ENCODE measurements at places on chromosomes 4 and X.
A peak's percentile ranks its signal among the peaks of the same experiment; 100 is the strongest.

DNA sequence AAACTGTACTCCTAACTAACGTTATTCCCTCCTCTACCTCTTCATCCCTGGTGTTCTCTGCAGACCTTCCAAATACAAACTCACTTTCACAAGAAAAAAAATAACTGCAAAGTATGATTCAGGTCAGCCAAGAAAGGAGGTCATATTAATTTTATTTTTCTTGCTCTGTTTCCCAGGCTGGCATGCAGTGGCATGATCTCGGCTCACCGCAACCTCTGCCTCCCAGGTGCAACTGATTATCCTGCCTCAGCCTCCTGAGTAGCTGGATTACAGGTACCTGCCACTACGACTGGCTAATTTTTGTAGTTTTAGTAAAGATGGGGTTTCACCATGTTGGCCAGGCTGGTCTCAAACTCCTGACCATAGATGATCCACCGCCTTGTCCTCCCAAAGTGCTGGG, 156.6 kb downstream of the CHIC2 start:
- DNase-seq: no peak

GRCh38 chr4:98501383-98501782, 157.0 kb downstream of the TSPAN5 start:
- no peak for DNase-seq

DNA sequence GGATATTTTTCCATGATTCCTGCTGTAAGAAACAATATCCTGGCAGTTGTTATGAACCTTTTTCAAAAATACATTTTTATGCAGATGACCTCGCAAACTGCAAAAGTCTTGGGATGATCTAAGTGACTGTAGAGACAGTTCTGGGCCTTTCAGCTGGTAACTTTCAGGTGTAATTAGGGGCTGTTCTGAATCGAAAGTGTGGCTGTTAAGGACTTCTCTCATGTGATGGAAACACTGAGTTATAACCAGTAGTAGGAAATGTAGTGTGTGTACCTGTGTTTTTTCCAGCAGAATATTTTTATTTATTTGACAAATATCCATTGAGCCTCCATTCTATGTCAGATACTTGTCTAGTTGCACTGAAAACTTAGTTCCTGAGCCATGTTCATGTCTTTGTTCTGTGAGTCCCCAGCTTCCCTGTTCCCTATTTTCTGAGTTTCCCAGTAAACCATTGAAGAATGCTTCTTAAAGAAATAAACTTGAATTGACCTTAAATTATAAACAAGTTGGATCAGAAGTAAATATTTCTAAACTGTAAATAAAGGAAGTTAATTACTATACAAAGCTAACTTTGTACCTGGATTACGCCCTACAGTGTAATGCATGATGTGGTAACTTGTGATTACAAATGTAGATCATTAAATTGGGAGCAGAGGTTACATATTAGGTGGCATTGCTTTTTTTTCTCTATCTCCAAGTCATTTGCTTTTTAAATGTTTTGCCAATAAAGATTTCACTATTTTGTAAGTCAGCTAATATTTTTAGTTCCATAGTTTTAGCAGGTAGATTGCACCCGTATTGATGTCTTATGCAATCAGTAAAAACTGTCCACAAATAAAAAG, 33.7 kb upstream of the HPGD start:
- DNase-seq: no peak

GRCh38 chr4:126328914-126329313, 1014.2 kb downstream of the FAT4 start:
- peak; percentile 11 for DNase-seq

- no peak for DNase-seq
Observed at GRCh38 chr4:128757712-128758111, 51.8 kb upstream of the JADE1 start.
